ENCODE measurements at places on chromosomes 3 and 15.
A peak's percentile ranks its signal among the peaks of the same experiment; 100 is the strongest.

GRCh38 chr15:53830707-53831386 is 71.4 kb upstream of the WDR72 start:
- no peak for DNase-seq

- DNase-seq = peak; percentile 79
Observed at GRCh38 chr3:39000008-39000450, 51.7 kb downstream of the SCN11A start.

GRCh38 chr3:78507196-78507984 is 1260.4 kb downstream of the ROBO1 start:
- no peak for DNase-seq

- no peak for DNase-seq
Observed at GRCh38 chr3:74057169-74057568, 432.4 kb upstream of the PDZRN3 start.

DNA sequence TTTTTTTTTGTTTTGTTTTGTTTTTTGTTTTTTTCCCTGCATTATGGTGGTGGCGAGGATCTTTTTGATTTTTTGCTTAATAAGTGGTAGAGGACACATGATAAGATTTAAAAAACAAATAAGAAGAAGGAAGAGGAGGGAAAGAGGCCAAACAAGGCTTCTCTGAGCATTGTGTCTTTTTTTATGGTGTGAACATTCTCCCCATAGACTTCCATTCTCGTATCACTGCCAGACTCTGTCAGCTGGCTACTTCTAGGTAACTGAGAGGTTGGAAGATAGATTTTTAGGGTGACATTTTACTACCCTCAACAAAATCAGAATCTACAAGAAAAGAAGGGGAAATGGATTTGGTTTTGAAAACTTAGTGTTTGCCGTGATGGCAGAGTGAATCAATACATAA is 3.8 kb downstream of the NLGN1 start:
- DNase-seq = no peak

GRCh38 chr15:33161209-33161608 is 33.3 kb downstream of the FMN1 start:
- no peak for DNase-seq

- DNase-seq = peak; percentile 80
Observed at GRCh38 chr3:158434412-158435038, 136.5 kb upstream of the MLF1 start.

- no peak for DNase-seq
Observed at GRCh38 chr15:79602731-79603130, 170.6 kb downstream of the MINAR1 start.

DNA sequence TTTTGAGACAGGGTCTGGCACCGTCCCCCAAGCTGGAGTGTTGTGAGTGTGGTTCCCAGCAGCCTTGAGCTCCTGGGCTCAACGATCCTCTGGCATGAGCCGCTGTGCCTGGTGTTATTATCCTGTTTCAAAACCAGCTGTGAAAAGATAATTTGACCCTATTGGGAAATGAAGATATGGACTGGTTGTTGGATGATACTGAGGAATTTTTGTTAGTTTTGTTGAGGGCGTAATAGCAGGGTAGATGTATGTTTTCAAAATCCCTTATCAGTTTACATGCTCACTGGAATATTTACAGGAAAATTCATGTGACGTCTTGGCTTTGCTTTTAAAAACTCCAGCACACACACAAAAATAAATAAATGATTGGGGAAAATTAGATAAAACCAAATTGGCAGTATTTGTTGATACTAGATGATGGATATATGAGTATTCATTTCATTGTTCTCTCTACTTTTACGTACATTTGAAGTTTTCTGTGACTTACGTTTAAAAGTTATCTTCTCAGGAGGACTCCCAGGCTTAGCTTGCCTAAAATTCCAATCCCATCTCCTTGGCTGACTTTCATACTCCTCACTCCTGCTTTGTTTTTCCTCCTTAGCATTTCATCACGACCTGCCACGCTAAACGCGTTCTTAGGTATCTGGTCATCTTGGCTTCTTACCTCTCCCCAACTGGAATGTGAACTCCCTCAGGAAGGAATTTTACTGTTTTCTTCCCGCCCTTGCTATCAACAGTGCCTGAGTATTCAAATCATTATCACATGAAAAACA is 56.8 kb upstream of the TFRC start:
- DNase-seq = peak; percentile 89

GRCh38 chr3:45545476-45545875 is 49.1 kb upstream of the LIMD1 start:
- no peak for DNase-seq

- no peak for DNase-seq
Observed at GRCh38 chr15:48515500-48515899, 130.0 kb downstream of the FBN1 start.

DNA sequence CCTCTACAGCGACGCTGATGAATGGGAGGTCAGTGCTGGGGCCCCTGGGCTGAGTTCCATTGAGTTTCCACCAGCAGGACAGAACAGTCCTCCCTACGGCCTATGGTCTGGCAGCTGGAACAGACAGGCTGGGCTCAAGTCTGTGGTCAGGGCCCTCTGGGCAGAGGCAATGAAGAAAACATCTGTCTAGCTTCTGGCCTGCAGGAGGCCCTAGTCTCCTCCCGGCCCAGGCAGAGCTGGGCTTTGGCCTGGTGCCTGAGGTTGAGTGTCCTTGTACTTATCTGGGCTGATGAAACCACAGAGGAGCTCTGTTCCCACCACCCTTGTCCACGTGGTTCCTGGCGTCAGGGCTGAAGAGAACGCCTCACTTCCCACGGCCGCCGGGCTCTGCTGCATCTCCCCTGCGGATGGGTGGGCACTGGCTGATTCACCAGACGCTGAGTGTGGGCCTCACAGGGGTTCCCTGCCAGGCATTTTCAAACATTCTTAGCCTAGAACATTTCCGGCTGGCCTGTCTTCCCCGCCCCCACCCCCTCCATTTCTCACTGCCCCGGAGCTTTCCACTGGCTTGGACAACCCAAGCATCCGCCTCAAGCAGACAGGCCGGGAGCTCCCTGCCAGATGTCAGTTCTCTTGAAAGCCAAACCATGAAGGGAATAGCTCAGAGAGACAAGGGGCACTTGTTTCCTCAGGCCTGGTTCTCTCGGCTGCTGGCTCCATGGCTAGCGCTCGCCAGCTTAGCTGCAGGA is 20.3 kb downstream of the PPCDC start:
- peak; percentile 100 for DNase-seq

GRCh38 chr3:11185564-11186317 is 31.4 kb downstream of the HRH1 start:
- DNase-seq = peak; percentile 99

DNA sequence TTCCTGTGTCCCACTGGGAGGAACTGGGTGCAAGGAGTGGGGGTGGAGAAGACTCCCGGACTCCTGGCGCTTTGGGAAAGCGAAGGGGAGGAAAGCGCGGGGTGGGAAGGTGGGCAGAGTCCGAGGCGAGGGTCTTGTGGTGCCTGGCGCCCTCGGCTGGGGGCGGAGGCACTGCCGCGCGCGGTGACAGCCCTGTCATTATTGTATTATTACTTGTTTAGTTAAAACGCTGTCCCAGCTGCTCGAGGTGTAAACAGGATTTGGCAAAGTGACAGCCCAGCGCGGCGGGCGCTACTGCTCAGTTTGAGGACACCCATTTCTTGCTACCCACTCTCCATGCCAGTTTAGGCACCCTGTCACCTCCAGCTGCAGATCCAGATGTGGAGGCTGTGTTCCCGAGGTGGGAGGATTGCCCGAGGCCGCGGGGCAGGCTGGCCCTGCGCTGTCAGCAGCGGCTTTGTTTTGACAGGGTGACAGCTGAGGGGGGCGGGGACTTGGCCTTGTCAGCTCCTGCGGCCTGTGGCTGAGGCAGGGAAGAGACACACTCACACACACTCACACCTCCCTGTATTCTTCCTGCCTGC is 1.0 kb downstream of the KAT2B start:
- DNase-seq = peak; percentile 49

GRCh38 chr3:106345353-106346027 is 476.7 kb upstream of the CBLB start:
- DNase-seq = peak; percentile 96

DNA sequence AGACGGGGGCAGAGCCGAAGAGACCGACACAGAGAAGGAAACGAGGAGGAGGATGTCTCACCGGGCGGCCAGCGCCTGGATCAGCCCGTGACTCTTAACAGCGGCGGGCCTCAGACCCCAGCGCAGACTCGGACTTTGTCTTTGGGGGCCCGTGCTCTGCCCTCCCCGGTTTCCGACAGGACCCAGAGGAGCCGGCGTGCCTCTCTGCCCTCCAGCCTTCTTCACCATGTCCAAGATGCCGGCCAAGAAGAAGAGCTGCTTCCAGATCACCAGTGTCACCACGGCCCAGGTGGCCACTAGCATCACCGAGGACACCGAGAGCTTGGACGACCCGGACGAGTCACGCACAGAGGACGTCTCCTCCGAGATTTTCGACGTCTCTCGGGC is 1.0 kb downstream of the TSC22D2 start:
- no peak for DNase-seq

- peak; percentile 5 for DNase-seq
Observed at GRCh38 chr3:190840146-190840545, 22.3 kb downstream of the GMNC start.

DNA sequence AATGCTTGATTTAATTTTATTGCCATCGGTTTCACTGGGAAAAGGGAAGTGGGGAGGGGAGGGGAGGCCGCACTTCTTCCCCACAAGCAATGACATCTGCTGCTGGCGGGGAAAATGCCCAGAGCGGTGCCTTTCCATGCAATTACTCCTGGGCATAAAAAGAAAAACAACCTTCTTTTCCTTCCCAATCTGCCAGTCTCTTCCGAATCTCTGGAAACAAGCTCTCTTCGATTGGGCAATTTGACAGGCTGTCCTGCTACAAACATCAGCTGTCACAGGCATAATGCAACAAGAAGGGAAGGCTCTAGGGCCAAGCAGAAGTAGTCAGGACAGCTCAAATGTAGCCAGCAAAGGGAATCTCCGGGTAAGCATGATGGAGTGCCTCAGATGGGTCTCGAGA is 93.4 kb upstream of the STRIT1 start:
- DNase-seq = no peak

DNA sequence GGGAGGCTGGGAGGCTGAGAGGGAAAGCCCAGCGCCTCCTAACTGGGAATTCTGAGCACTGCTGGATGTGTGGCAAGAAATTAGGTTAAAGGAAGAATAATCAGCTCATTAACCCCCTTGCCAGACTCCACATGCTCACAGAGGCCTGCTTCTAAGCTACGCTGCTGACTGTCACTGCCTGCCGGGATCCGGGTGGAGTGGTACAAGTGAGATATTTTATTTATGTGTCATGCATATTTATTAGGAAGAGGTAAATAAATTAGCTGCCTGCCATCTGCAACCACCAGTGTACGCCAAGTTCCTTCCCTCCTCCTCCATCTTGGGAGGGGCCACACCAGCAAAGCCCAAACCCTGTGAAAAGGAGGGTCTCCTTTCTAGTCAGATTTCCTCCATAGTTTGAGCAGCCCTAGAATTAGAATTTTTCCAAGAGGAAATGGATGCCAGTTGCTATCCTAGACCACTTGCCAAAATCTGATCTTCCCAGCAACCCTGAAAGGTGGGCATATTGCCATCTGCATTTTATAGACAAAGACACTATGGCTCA is 43.5 kb upstream of the GRIP2 start:
- no peak for DNase-seq

- DNase-seq = no peak
Observed at GRCh38 chr15:38691965-38692788, 127.6 kb upstream of the RASGRP1 start.

GRCh38 chr15:88382482-88382983 is 84.7 kb downstream of the MRPL46 start:
- peak; percentile 46 for DNase-seq

DNA sequence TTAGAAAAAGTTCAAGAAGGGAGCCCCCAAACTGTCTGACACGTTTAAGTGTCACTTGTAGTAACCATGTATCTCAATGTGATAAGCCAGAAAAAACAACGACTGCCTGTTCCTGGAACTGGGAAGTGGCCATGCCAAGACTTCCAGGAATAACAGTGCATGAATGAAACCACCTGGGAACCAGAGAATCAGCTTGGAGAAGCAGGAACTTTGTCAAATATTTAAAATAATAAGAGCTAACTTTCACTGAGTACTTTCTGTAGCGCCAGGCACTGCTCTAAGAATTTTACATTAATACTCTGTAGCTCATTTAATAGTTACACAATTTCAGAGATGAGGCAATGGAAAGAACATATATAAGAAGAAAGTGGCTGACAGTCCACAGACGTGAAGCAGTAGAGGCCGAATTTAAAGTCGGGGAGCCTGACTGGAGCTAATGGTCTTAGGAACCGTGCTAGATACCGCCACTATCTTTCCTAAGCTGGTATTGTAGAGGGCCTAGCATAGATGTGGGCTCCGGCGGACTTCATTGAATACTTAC is 876 bp downstream of the PLSCR1 start:
- peak; percentile 84 for DNase-seq

DNA sequence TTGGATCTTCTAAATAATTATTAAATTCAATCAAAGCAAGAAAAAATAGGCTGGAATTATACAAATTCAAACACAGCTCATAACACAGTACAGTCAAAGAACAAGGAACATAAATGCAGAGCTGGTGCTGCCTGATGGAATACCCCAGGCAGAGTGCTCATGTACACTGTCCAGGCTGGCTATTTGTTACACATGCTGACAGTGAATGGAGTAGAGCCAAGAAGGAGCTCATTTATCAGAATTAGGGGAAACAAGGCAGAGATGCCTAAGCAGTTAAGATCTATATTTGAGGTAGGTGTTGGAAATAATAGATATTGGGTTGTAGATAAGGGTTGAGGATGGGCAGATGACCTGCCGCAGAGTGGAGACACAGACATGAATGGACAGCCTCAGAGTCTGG is 788.2 kb upstream of the ARPP21 start:
- no peak for DNase-seq

DNA sequence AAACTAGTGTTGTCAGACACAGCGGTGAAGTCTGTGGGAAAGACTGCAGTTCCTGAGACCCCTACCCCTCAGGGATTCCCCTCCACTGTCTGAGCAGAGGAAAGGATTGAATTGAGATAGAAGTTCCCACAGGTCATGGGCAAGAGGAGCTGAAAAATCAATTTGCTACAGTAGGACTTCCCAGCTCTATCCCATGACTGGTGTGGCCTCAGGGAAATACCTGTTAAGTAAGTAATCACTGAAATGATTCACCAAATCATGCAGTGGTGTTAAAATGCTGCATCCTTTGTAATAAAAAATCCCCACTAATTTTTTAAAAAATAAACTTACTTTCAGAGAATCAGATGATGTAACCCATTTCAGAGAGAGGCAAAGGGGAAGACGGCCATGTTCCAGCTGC is 45.0 kb upstream of the SPRED1 start:
- DNase-seq = no peak

- DNase-seq = no peak
Observed at GRCh38 chr3:97816811-97817210, 5.0 kb upstream of the CRYBG3 start.

GRCh38 chr3:148971401-148972163 is 19.8 kb upstream of the GYG1 start:
- DNase-seq = peak; percentile 95
